ENCODE measurements at places on chromosomes 6 and 20.

DNA sequence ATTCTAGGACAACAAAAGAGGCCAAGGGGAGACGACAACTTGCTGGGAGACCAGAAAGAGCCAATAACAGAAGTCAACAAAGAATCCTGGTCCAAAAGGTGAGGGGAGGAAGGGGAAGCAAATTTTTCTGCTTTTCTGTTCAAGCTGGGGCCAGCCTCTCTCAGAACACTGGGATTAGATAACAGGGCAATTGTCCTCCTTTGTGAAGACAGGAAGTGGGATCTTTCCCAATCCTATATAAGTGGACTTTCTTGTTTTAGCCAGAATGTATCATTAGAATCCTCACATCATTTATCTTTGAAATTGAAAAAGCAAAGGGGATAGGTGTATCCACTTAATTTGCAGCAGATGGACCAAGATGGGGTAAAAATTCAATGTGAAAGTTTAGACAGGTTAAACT, 101.2 kb upstream of the COL21A1 start:
- no peak for DNase-seq

GRCh38 chr6:26336355-26337198, 28.4 kb upstream of the BTN3A2 start:
- DNase-seq, result no peak

DNA sequence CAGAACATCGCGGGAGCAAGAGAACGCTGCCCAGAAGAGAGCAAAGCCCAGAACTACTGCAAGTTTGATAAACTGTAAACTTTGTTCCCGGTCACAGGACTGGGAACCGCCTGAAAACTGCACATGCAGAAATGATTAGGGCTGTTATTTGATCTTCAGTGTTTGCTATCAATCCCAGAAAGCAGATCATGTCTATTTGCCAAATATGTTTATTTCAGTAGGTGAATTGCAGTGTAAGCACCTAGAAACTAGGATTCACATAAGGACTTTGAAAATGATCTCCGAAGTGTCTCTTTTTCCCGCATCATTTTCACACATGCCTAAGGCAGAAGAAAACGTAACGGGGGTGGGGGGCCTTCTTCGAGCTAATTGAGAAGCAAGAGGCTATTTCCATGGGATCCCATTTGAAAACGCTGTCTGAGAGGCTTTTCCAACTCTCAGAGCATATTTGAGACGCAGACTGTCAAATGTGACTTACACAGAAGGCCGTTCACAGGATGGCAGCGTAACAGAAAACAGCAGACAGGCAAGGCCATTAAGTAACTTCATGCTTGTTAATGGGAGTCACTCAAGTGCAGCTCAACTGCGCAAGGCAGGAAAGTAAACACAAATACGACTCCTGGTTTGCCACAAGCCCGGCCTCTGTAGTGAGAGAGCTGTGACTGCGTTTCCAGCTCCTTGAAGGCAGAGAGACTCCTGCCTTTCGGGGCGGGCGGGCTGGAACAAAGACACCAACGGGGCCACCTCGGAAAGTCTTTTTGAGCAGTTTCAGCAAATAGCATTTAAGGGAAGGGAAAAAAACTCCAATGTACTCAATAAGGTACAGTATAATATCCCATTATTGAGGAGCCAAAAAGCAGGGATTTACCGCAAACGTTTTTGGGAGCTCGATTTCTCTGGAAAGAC, 144.7 kb upstream of the ZNF217 start:
- no peak for DNase-seq

DNA sequence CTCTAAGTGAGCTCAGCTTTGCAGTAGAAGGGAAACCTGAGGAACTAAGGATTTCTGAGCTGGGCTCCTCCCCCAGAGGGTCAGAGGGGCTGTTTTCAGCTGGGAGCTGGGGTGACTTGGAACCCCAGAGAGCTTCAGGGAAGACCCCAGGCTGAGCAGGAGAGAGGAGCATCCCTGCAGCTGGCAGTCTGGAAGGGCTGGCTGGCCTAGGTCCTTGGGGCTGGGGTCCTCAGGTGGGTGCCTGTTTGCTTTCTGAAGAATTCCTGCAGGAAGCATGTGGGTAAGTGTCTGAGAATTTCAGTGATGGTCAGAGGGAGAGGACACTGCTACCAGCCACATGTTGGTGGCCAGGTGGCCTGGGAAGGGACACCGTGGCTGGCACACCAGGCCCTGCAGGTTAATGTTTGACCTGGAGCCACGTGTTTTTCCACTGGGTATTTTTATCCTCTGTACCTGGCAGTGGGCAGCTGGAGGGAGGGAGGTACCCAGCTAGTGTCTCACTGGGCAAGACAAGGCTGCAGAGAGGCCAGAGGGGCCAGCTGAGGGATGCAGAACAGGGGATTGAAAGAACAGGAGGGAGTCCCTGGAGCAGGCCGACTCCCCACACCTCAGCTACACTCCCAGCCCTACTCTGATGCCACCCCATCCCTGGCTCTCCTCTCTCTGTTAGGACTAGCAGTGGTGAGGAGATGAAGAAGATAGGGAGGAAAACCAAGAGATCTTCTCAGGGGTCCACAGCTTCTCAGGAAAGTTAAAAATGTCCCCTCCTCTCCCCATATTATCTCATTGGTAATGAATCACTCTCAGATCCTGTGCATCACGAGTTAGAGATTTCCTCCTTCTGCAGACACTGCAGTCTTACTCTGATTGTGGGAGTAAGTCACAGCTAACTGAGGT, 143.6 kb downstream of the VEGFA start:
- DNase-seq, result no peak

GRCh38 chr6:150925976-150926375, 60.5 kb downstream of the MTHFD1L start:
- DNase-seq, result no peak

Data from stimulated activated CD8-positive, alpha-beta memory T cell treated with anti-CD3 and anti-CD28 coated beads, Interleukin-7, amount 100 ng/mL, for 24 hours (primary cell).